Stimulated activated CD4-positive, alpha-beta T cell treated with anti-CD3 and anti-CD28 coated beads, Interleukin-12 subunit alpha, Interleukin-12 subunit beta, amount 100 ng/mL, for 24 hours (primary cell): ENCODE measurements at places on chromosomes 2 and 18.

DNA sequence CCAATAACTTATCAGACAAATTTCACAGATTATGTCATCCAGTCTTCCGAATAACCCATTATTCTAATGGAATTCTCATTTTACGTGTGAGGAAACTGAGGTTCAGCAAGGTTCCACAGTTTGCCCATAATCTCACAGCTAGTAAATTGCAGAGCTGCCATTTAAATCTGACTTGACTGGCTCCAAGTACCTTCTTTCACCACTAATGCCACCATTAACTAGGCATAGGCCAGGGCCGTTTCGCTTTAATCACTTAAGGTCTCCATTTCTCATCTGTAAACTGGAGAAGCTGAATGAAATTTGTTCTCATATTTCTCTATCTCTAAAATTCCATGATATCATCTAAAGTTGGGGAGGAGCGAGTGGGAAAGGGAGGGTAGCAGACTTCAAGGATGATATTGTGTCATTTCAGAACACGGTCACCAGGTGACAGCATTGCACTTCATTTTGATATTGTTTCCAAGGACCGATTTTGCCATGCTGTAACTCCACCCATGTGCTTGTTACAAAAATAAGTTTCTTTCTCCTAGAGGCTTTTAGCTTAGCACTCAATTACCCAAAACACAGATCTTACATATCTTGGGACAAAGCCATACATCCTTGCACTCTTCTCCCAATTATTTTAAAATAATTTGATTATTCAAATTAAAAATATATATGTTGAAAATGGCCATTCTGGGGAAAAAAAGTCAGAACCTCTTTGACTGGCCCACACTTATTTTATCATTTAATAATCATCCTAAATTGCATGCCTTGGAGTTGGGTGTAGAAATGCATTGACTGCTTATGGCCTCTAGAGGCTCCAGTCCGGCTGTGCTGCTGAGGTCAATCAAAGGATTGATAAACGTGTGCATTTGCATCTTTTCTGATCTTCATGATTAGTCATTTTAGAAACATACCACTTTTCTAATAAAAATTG lies 123.8 kb downstream of the AKAIN1 start:
- no peak for DNase-seq

DNA sequence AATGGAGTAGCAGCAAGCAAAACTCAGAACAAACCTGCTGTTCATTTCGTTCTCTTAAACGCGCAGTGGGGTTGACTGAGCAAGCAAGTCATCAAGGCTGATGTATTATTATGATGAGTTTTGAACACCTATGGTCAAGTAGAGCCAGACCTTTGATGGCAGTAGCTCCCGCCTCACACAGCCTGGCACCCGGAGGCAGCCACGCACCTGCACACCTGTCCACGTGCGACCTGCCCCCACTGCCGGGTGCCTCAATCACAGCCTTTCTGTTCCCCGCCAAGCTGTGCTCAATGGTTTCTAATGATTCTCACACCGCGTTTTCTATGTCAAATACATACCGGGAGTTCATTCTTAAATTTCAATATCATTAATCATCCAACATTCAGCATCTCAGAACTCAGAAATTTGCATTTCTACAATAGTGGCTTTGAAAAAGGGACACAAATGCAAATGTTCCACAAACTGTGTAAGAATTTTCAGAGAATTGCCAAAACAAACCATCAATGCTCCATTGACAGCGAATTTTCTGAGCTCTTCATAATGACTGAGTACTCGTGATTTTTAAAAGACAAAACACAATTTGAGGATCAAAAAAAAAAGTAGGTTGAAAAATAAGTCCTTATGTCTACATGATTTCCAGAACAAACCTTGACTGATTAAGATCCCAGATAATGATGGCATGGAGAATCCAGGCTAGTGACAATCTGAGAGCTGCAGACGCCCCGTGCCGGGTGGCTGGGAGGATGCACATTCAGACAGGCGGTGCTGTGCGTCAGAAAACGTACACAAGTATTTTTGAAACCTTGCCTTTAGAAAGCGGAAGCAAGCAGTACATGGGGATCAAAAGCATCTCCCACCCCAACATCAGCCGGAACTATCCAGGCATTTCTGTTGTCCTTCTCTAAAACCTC lies 56.6 kb downstream of the HDAC4 start:
- no peak for DNase-seq

DNA sequence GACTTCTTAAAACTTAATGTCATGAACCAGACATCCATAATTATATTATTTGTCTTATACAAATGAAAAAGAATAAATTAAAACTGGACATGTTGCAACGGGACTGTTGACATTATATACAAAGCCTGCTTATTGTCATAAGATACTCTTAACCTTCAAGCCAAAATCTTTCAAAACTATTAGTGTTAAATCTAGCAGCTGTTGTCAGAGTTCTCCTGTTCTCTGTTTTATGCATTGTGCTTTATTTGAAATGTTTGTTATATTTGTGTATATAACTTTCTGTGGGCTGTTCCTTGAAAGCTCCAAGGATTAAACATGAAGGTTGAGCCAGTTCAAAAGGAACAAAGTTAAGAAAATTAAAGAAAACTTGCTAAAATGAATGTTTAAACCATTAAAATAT lies 335.5 kb upstream of the NT5C1B start:
- no peak for DNase-seq

- DNase-seq: no peak
Measured at GRCh38 chr2:225573603-225574002, 174.1 kb downstream of the NYAP2 start.

DNA sequence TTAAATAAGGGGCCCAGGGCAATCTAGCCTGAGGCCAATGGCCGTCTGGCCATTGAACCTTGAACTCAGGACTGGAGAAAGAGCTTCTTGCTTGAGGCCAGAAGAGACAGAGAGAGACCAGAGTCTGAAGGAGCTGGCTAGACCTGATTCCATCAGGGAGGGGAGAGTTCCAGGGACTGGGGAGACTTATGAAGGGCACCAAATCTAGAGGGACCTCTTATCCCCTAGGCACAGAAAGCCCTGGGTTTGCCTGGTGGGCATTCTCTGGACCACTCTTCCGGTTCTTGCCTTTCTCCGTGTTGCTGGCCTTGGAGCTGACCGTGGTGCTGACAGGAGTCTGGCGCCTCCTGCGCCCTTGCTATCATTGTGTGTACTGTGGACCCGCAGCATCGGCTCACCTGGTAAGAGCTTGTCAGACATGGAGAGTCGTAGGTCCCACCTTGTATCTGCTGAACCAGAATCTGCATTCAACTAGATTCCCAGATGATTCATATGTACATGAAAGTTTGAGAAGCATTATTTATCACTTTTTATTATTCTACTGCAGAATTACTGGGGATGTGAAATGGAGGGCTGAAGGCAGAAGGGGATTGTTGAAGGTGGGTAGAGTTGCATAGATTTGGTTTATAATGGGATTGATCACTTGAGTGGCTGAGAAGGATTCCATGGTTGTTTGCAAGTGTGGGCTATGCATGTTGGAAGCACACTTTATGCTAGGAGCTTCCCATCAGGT lies 4.3 kb upstream of the TRPM8 start:
- no peak for DNase-seq

DNA sequence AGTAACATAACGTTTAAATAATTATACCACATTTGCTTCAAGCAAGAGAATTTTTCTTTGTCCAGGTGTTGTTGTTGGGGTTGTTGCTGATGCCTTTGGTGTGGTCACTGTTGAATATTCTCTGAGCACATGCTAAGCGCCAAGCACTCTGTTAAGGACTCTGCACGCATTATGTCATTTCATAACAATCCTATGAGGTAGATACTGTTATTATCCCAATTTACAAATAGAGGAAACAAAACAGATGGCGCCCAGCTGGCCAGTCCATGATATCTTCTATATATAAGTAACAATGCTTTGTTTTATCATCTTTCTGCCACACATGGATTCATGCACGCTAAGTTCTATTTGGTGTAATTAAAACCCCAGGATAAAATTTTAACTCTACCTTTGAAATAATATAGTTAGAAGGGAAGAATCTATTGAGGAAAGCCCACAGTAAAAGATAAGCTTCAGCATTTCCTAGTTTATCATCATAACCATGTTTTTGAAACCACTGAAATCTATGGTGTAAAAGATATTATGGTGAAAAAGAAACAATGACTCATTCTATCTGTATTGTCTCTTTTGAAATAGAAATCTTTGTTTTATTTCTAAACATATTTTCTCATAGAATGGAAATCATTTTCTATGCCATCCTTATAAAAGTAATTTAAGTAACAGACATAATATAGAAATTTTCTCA lies 199.7 kb downstream of the PID1 start:
- no peak for DNase-seq

DNA sequence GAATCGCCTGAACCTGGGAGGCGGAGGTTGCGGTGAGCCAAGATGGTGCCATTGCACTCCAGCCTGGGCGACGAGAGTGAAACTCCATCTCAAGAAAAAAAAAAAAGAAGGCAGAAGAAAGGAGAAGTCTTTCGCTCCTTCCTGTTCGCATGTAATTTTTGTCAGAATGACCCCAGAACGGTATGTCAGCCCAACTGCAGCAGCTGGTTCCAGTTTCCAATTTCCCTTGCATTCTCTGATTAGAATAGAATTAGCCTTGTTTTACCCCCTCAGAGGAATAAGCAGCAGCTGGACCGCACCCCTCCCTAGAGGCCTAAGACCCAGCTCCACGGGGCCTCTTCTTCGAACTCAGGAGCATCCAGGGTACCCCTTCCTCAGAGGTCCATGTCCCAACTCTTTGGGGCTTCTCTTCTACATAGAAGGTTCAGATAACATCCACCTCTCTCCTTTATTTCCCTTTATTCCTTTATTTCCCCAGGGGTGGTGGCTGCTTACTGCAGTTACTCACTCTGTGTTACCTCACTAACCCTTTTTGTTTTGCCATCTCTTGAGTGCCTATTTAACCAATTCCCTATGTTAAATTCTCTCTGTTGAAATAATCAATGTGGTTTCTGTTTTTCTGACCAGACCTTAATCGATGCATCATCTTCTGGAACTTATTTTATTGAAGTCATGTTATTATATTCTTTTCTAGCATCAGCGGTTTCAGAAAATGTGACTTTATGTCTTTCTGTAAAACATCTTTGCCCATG lies 7.2 kb upstream of the PUM2 start:
- DNase-seq: no peak

DNA sequence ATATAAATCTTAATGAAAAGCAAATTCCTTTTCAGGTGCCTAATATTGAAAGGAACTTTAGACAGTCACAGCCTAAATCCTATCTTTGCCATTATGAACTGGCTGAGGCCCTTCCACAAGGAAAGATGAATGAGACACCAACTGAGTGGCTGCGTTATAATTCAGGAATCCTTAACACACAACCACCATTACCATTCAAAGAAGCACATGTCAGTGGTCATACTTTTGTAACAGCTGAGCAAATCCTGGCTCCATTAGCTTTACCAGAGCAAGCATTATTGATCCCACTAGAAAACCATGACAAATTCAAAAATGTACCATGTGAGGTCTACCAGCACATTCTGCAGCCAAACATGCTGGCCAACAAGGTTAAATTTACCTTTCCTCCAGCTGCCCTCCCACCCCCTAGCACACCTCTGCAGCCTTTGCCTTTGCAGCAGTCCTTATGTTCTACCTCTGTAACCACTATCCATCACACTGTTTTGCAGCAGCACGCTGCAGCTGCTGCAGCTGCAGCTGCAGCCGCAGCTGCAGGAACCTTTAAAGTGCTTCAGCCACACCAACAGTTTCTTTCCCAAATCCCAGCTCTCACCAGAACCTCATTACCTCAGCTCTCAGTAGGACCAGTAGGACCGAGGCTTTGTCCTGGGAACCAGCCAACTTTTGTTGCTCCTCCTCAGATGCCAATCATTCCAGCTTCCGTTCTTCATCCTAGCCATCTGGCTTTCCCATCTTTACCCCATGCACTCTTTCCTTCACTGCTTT lies 340.1 kb downstream of the ZNF804A start:
- DNase-seq: no peak

GRCh38 chr2:239881031-239881471 lies 144.1 kb downstream of the NDUFA10 start:
- no peak for DNase-seq

DNA sequence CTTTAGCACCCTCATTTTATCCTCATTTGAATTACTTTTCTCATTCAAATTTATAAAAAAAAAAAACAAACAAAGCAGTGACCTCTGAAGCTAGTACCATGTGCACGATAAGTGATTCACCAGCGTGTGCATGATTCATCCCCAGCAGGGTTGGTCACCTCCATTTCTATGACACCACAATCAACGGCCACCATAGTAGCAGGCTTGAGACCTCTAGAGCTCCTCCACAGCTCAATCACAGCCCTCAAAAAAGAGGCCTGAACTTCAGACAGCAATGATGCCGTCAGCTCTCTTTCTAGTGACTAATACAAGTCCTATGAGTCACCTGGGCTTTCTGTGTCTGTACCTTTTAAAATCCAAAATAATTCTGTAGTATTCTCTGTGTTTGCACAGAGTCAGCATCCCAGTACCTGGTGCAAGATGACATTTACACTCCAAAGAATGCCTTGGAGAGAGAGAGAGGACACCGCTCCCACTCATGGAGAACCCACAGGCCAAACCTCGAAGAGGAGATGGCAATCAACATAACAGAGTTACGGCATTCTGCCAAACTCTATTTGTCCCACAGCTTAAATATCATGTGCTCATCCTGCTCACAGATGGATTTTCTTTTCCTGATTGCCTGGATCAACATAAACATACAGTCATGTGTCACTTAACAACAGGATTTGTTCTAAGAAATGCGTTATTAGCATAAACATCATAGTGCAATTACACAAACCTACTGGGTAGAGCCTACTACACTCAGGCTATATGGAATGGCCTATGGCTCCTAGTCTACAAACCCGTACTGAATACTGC lies 58.7 kb downstream of the L3MBTL4 start:
- DNase-seq: no peak

- no peak for DNase-seq
Measured at GRCh38 chr18:61340148-61340547, 6.9 kb downstream of the CDH20 start.

- DNase-seq: no peak
Measured at GRCh38 chr18:55907453-55908175, 319.6 kb upstream of the TCF4 start.

DNA sequence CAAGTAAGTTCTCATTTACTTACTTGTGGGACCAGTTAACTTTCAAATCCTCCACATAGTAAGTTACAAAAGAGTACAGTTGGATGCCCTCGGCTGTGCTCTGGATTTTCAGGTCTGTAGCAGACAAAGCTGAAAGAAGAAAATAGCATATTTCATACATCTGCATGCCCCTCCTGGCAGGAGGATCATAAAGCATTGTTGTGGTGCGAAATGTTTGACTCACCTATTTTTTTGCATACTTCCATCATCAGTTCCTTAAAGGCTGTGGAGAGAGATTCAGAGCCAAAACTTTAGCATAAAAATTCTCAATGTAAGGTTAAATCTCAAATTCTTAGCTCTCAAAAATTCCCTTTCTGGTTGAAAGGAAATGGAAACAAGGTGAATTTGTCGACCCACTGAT lies 70.8 kb upstream of the LPIN2 start:
- DNase-seq: no peak
